ENCODE measurements at places on chromosomes 12 and 14.

DNA sequence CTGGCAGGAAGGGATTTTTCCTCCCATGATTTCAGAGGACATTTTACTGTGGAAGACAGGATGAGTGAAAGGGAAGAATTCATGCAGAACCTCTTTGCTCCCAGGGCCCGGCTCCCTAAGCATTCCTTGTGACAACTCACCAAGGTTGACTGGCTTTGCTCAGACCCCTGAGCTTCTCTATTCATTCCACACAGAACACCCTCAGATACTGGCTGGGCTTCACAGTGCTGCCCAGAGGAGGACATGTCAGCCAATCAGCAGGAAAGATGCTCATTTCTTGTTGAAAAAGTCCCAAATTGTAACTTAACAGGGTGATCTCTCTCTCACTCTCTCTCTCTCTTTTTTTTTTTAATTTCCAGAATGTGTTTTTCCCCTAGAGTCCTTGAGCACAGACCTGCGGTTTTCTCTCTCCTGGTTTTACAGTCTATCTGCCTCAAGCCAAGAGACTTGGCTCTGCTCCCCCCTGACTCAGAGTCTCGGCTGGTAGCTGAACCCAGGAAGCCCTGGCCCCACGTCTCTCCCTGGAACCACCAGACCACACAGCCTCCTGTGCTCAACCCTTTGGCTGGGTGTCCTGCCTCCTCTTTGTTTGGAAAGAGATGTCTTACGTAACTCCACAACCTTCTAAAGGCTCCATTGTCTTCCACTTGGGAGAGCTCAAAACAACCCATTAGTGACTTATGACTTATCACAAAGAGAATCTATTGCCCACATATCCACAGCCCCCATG is 43.9 kb downstream of the SSPN start:
- no peak for DNase-seq

- DNase-seq, result no peak
These were observed 14.3 kb upstream of the SLC10A1 start for GRCh38 chr14:69811227-69811867.

- no peak for DNase-seq
These were observed 256.1 kb downstream of the NAV3 start for GRCh38 chr12:78086553-78087362.

GRCh38 chr14:55303691-55304145 is 32.5 kb downstream of the FBXO34 start:
- no peak for DNase-seq

GRCh38 chr12:2641761-2642160 is 153.0 kb upstream of the FKBP4 start:
- no peak for DNase-seq

Data from stimulated activated CD4-positive, alpha-beta T cell treated with anti-CD3 and anti-CD28 coated beads, Interleukin-2, amount 100 ng/mL, for 24 hours (primary cell).